ENCODE measurements at places on chromosomes 6 and 20.
A peak's percentile ranks its signal among the peaks of the same experiment; 100 is the strongest.

DNA sequence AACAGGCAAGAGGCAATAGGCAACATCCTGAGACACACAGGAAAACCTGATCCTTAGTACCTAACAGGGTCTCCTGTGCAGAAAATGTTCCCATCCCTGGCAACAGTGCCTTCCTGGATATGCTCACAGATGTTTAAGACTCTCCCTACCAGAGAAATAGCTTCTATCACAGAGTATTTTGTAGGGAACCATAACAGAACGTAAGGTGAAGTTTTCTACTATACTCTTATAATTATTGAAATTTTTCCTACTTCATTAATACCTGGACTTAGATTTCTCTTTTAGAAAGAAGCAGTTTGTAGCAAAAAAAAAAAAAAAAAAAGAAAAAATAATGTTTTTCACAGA, 33.5 kb upstream of the LGSN start:
- DNase-seq = no peak

DNA sequence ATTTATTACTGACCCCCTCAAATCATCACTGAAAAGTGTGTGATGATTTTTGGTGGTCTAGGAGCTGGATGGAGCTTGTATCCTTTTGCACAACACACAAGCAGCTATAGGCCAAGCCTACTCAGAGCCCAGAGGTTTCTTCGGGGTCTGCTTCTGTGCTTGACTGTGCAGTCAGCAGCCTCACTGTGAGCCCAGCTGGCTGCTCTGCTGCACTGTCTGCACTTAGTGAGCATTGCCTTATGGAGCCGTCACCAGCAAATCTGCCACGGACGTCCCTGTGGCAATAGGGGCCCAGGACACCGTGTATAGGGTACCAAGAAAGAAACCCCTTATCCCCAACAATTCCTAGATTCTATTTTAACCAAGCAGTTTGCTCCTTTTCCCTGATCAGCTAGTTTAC, 38.6 kb upstream of the GMPR start:
- no peak for DNase-seq

DNA sequence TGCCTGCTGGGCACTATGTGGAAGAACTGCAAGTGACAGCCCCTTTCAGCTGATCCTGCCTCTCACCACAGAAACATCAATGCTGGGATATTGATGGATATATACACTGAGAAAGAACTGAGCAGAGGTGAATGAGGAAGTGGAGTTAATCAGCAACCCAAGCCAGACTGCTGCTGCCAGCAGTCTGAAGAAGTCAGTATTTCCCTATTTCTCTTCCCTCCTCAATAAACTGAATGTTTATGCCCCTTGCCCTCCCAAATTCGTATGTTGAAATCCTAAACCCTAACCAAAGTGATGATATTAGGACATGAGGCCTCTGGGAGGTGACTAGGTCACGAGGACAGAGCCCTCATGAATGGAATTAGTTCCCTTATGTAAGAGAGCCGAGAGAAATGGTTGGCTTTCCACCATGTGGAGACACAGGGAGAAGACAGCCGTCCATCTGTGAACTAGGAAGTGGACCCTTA, 76.3 kb downstream of the CDK19 start:
- no peak for DNase-seq

GRCh38 chr20:43751167-43752050, 24.6 kb upstream of the GTSF1L start:
- DNase-seq = no peak

DNA sequence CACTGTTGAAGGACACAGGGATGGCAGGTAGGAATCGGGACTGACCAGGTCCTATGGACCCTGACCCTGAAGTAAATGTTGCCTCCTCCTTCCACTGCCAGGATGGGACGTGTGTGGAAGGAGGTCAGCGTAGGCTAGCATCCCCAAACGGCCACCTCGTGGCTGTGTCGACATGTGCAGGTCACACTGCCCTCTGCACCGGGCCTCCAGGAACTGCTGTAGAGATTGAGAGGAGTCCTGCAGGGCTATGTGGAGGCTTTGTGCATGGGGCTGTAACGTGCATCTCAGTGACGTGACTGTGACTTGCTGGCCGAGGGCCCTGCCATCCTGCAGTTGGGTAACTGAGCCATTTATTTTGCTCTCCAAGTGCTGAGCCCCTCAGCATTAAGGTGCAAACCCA, 149.5 kb downstream of the PHACTR3 start:
- DNase-seq = no peak

DNA sequence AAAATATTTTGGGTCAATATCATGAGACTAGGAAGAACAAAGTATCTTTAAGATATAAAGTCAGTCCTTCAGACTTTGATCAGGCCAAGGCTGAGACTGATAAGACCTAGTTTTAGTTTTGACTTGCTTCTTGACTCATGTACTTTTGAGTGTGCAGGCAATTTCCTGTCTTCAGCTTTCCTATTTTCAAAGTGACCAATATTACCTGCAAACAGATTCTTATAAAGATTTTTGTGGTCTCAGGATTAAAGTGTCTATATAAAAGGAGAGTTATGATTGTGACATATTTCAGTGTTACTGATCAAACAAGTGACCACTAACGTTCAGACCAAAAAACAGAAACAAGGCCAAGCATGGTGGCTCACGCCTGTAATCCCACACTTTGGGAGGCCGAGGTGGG, 36.0 kb upstream of the AKIRIN2 start:
- no peak for DNase-seq

DNA sequence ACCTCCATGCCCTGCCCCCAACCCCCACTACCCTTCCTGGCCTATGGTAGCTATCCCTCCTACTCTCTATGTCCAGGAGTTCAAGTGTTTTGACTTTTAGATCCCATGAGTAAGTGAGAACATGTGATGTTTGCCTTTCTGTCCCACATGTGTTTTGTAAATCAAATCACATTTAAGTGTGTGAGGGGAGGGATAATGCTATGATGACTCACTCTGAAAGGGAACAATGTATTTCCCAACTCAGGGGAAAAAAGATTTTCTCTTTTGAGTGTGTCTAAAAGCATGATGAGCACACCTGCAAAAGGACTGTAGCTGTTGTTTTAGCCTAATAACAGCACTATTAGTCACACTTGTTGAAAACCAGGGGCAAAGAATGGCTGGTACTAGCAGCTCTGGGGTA, 193.7 kb downstream of the GJA10 start:
- DNase-seq = no peak

- DNase-seq = no peak
Measured at GRCh38 chr6:6581054-6581453, 7.5 kb upstream of the LY86 start.

DNA sequence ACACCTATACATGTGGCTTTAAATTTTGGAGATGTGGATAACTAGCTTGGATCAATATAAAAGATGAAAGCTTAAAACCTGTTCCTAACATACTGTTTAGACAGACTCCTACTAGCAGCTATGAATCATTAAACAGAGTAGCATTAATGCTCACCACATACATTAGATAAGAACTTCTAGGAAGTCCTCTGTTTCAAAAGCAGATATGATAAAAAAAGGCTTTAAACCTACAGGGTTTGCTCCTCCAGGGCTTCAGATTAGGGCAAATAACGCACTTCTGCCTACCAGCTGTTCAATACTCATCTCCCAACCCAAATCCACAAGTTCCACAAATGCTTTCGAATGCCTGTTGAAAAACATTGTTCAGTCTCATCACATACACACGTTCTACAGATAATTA, 1.5 kb downstream of the REPS1 start:
- DNase-seq = no peak

GRCh38 chr6:43723737-43724295, 36.2 kb upstream of the MRPS18A start:
- DNase-seq = peak; percentile 20

DNA sequence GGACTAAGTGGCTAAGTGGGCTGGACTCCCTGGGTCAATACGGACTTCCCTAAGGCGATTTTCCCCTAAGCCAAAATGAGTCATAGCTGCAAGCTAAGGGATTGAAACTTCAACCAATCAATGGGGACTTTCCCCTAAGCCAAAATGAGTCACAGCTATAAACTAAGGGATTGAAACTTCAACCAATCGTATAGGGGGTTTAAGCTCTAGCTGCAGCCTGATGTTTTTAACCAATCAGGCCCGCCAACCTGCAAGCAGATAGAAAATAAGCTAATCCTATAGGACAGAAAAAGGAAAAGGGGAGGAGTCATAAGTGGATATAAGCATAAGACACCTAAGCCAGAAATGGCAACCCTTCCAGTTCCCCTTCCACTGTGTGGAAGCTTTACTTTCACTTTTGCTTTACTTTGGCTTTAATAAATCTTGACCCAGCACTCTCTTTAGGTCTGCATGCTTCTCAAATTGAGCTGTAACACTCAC, 655.0 kb upstream of the HS3ST5 start:
- no peak for DNase-seq

DNA sequence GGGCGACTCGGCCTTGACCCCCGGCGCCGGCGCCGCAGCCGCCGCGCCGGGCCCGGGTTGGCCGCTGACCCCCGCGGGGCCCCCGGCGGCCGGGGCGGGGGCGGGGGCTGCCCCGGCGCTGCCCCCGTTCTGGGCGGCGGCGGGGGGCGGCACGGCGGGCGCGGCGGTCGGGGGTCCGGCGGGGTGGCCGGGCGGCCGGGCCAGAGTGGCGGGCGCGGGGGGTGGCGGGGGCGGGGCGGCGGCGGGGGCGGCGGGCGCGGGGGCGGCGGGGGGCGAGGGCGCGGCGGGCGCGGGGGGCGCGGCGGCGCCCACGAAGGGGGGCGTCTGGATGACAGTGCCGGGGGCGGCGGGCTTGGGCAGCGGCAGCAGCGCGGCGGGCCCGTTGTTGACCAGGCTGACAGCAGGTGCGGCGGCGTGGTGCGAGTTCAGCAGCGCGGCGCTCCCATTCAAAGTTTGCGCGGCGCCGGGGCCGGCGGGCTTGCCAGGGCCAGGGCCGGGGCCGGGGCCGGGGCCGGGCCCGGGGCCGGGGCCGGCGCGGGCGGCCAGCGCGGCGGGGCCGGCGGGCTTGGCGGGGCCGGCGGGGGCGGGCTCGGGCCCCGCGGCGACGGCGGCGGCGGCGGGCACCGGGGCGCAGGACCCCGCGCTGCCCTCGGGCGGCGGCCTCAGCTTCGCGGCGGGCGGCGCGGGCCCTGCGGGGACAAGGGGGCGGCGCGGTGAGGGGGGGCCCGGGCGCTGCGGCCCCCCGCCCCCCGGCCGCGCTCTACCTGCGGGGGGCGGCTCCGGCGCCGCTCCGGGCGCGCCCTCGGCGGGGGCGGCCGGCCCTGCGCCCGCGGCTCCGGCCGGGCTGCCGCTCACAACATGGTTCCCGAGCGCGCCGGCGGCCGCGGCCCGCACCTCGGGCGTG, 659 bp downstream of the TAF4 start:
- DNase-seq = no peak

DNA sequence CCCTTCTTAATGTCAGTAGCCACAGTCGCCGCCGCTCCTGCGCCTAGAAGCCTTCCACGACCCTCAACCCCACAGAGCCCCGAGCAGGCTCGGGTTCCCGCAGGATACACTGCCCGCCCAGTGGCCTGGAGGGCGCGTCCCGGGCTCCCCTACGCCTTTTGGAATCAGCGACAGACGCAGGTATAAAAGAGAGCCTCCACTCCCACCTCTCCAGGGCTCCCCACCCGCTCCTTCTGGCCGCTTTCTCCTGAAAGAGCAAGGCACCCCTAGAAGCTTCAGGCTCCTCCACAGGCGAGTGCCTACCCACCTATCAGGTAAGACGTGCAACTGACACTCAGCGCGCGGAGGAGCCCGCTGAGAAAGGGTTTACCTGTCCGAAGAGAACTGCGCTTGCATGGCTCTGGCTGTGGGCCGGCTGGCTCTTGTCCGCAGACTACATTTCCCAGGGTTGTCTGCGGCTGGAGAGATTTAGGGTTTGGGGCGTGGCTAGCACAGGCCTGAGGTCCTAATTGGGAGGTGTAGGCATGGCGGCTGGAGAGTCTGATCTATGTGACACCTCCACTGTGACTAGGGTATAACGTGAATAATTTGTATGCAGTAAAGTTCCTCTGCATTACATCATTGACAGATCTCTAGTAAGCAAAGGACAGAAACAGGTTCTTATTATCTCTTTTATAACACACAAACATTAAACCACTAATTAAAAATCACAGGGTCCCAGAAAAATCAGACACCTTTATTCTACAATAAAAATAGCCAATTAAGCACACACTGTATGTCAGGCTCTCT, 13.5 kb upstream of the ZNF391 start:
- peak; percentile 21 for DNase-seq

GRCh38 chr6:14119784-14120183, 2.2 kb downstream of the CD83 start:
- DNase-seq = no peak

DNA sequence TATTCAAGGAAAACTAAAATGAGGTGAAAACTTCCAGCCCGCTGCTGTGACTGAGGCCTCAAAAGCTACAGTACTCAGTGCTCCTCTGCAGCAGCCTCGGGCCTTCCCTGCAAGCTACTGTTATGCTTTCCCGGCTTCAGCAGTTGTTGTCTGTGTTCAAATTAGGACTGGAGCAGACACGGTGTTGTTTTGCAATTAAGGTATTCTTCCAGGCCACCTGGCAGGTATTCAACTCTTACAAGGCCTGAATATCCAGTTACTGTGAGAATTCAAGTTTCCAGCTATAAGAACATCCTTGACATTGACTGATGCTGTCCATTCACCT, 10.7 kb downstream of the TXNDC5 start:
- no peak for DNase-seq

- DNase-seq = no peak
Measured at GRCh38 chr6:113944701-113945100, 26.2 kb downstream of the HDAC2 start.

DNA sequence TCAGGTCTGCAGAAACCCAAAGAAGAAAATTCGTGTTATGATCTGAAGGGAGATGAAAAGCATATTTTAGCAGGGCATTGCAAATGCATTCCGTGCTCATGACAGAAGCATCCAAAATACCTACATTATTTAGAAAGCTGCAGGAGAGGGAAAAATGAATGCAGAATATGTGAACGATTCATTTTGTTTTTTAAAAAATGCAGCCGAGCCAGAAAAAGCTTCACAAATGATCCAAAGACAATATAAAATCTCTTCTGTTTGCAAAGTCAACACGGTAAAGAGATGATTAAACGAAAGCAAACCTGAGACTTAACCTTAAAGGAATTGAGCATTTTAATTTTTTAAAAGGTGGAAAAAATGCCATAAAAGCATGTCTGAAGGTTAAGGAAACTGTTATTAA, 136.1 kb upstream of the SULF2 start:
- DNase-seq = no peak

- DNase-seq = no peak
Measured at GRCh38 chr6:41503827-41504465, 42.2 kb upstream of the FOXP4 start.

- no peak for DNase-seq
Measured at GRCh38 chr20:41398408-41398807, 31.8 kb upstream of the EMILIN3 start.

DNA sequence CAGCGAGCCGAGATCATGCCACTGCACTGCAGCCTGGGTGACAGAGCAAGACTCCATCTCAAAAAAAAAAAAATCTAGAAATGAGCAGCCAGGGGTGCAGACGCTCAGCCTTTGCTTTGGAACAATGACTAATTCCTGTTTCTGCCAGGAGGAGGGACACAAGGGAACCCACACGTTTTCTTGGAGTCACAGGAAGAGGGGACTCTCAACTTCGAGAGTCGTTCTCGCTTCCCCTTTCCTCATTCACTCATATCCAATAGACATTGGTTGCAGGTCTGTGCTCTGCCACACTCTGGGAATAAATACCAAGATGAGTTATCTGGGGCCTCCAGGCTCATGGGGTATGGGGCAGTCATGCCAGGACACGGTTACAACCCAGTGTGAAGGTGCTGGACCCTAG, 91.5 kb upstream of the RREB1 start:
- no peak for DNase-seq
